ENCODE measurements at places on chromosomes 12 and 14. TPM values are rescaled to one million over a fixed set of nuclear protein-coding genes. Genes with fewer than 3 reads are reported as not detected.

DNA sequence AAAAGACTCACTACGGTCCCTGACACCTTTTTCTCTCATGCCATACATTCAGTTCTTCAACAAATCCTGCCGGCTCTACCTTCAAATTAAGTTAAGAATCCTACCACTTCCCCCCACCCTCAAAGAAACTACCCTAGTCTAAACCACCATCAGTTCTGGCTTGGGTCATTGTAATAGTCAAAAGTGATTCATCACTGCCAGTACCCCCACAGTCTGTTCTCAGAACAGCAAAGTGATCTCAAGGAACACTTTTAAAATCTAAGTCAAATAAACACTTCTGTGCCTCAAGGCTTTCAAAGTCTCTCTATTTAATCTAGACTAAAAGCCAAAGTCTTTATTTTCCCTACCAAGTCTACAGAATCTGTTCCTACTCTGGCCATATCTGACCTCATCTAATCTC is 12.0 kb upstream of the FAM234B start:
- no peak overlapping the region for H3K27ac ChIP-seq
- H3K27me3 ChIP-seq, result no peaks in the 10 kb centered on the region
- H3K36me3 ChIP-seq, result no peaks in the 10 kb centered on the region
- no peak overlapping the region for H3K4me3 ChIP-seq
- no peaks in the 10 kb centered on the region for H3K4me1 ChIP-seq

DNA sequence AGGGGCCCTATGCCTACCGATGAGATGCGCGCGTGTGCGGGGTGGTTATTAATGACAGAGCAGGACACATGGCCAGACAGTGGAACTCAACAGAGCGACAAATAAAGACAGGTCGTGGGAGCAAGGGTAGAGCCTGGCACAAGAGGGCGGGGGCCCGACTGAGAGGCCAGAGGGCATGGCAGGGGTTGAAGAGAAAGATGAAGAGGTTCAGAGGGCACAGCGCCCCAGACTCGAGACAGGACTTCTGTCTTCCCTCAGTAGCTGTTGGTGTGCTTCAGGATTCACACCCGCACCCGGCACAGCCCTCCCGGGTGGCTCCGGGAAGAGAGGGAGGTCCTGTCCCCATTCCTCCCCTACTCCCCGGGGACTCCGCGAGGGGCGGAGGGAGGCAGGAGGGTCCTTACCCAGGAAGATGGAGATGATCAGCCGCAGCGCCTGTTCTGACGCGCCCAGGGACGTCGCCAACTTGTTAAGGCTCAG is 366 bp downstream of the LPCAT3 start:
- peaks cover 14% of the 10 kb centered on the region for H3K4me1 ChIP-seq
- no peaks in the 10 kb centered on the region for H3K27me3 ChIP-seq
- DNase-seq, result no peak
- H3K27ac ChIP-seq, result peak overlapping the region; percentile 90
- peak overlapping the region; percentile 58 for H3K4me3 ChIP-seq
- H3K36me3 ChIP-seq, result no peaks in the 10 kb centered on the region

FOXN4 gene
- not detected for total RNA-seq

- H3K4me1 ChIP-seq, result no peaks in the 10 kb centered on the region
- H3K36me3 ChIP-seq, result no peaks in the 10 kb centered on the region
- H3K4me3 ChIP-seq, result no peak overlapping the region
- no peaks in the 10 kb centered on the region for H3K27me3 ChIP-seq
Observed at GRCh38 chr12:27824126-27824842, 44.2 kb upstream of the MANSC4 start.

- no peaks in the 10 kb centered on the region for H3K4me1 ChIP-seq
- H3K27ac ChIP-seq, result no peak overlapping the region
- no peak for DNase-seq
- H3K4me3 ChIP-seq, result no peak overlapping the region
- no peaks in the 10 kb centered on the region for H3K27me3 ChIP-seq
Observed at GRCh38 chr14:49553892-49554291, 32.3 kb downstream of the RPS29 start.

PHETA1 gene
- 18.1 TPM for total RNA-seq

- H3K27ac ChIP-seq, result no peak overlapping the region
- no peak for DNase-seq
- no peak overlapping the region for H3K4me3 ChIP-seq
- H3K4me1 ChIP-seq, result no peaks in the 10 kb centered on the region
- peaks cover 7% of the 10 kb centered on the region for H3K27me3 ChIP-seq
Observed at GRCh38 chr12:95577820-95578219, 26.5 kb upstream of the USP44 start.

GRCh38 chr12:15534874-15535273 is 212.6 kb downstream of the PTPRO start:
- no peaks in the 10 kb centered on the region for H3K4me1 ChIP-seq
- no peaks in the 10 kb centered on the region for H3K36me3 ChIP-seq
- H3K27me3 ChIP-seq, result no peaks in the 10 kb centered on the region

Measured in hepatocyte (in vitro differentiated cells).